ENCODE measurements at places on chromosomes 7 and 10.

DNA sequence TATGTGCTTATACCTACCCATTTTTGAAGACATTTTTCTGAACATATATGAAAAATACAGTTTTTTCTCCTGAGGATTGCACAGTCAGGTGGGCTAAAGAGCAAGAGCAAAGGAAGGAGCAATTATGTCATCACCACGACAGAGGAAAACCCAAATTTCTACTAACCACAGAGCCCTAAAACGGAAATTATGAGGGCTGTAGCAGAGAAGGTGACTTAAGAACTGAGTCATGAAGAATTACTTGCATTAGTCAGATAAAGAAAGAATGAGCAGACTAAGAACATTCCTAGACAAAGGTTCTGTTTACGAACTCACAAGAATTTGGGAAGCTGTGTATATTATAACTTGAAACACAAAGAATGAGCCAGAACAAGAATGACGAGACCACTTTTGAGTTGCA lies 974.4 kb downstream of the NXPH1 start:
- DNase-seq, result no peak

DNA sequence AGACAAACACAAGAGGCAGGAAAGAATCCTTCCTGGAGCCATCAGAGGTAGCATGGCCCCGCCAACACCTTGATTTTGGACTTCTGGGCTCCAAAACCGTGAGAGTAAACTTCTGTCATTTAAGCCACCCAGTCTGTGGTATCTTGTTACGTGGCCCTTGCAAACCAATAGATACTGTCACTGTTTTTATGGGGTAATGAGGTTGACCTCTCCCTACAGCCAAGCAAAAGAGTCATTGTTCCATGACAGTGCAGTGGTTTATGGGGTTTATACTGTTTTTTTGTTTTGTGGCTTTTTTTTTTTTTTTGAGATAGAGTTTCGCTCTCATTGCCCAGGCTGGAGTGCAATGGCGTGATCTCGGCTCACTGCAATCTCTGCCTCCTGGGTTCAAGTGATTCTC lies 32.8 kb downstream of the KIAA1549 start:
- DNase-seq, result no peak

DNA sequence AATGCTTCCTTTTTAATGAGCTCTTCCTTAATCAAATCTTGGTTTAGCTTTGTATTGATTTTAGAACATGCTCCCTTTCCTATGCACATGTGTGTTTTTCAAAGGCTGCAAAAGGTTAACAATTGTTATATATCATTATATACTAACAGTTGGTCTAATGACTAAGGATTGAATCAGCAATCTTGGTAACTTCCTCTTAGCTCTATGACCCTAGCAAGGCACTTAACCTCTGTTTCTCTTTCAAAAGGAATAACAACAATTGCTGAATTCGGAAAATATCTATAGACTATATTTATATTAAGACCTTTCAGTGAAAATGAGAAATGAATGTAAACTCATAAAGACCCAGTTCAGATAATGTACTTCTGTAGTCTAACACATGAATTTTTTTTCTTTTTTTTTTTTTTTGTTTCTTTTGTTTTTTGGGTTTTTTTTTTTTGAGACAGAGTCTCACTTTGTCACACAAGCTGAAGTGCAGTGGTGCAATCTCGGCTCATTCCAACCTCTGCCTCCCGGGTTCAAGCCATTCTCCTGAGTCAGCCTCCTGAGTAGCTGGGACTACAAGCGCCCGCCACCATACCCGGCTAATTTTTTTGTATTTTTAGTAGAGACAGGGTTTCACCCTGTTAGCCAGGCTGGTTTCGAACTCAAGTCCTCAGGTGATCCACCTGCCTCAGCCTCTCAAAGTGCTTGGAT lies 48.8 kb downstream of the HOXA1 start:
- DNase-seq, result no peak

DNA sequence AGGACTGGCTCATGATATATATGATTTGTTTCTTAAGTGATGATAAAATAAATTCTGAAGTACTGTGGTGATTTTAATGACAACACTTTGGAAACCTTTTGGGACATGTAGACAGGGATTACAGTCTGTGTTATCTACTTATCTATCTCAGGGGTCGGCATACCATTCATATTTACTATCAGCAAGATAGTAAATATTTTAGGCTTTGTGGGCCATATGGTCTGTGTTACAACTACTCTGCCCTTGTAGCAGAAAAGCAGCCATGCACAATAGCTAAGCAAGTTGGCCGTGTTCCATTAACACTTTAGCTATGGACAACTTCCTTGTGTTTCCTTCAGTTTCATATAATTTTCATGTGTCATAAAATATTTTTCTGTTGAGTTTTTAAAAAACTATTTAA lies 97.8 kb upstream of the PRPS1L1 start:
- no peak for DNase-seq

Measured in activated T-helper 9 cell treated with anti-CD3 and anti-CD28 coated beads, Interleukin-2, amount 50 U/mL, for 16 hours (primary cell).